ENCODE measurements at places on chromosomes 2 and 18.

DNA sequence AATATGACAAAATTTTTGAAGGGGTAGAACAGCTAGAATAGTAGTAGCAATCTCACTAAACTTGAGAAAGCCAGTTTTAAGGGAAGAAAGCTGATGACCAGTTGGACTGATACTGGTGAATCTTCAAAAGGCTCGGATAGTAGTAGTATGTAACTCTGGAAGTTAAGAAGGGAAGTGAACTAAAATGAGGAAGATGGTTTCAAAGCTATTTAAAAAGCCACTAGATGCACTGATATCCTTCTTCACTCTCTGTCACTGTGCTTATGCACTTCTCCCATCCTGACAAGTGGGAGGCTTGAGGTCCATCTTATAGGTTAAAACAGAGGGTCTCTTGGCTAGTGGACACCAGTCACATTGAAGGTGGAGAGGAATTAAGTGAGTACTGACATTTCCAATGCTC lies 141.1 kb downstream of the NCOA1 start:
- DNase-seq: no peak

GRCh38 chr18:79765491-79766245 lies 32.1 kb upstream of the KCNG2 start:
- DNase-seq: no peak

DNA sequence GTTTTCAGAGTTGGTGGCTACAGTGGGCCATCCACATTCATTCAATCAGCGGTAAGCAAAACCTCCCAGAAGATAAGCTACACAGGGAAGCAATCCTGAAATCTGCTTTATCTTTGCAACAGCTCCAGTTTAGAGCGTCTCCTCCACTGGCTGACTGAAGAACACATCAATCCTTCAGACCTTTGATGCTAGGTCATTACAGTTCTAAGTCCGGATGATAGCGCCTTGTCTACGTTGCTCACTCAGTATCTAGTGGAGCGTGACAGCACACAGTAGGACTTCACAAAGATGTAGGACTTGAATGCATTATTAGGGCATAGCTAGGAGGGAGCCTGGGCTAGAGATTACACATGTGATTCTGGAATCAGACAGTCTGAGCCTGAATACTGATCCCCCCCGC lies 5.0 kb downstream of the COLEC12 start:
- no peak for DNase-seq

GRCh38 chr2:97919858-97920257 lies 75.9 kb downstream of the TMEM131 start:
- DNase-seq: no peak

GRCh38 chr2:218079943-218080913 lies 11.2 kb downstream of the RUFY4 start:
- no peak for DNase-seq

DNA sequence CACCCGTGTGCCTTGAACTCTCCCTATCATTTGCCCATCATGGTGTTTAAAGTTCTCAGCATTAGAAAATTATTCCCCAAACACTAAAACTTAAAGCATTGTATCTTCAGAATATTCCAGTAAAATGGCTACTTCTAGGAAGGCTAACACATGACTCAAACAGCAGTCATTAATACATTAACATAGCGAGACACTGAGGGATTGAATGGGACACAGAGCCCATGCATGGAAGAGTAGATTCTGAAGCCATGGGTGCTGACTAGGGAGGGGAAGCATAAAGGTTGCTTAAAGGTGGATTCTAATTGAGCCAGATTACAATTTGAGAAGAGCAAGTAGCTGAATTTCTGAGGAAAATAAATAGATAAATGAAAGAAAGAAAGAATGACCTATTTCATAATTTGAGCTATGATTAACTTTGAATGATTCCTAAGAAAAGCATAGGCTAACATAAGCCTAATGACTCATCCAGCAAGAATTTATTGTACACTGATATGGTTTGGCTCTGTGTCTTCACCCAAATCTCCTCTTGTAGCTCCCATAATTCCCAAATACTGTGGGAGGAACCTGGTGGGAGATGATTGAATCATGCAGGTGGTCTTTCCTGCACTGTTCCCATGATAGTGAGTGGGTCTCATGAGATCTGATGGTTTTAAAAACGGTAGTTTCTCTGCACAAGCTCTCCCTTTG lies 79.8 kb upstream of the PIK3C3 start:
- DNase-seq: no peak

- no peak for DNase-seq
Measured at GRCh38 chr2:215136669-215137328, 1.6 kb downstream of the ABCA12 start.

DNA sequence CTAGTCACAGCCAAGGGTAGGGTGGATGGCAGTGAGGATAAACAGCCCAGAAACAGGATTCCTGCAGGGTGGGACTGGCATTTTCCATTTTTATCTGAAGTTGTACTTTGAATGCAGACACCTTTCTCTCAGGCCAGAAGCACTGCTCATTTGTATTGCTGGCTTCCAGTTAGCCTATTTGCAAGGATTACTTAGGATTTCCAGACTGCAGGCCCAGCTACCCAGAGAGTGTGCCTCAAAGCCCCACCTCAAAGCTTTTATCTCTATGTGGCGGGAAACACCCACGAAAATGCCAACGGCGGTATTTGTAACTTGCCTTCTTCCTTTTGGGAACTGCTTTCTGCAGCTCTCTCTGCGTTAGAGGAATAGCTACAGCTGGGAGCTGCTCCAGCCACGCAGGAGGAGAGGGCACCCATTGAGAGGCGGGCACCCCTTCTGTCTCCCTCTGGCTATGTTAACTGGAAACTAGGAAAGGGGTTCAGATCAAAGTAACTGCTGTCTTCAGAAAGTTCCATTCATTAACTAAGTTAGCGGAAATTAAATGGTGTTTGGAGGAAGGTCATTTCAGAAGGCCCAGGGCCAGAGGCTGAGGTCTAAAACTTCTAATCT lies 144.9 kb downstream of the TGIF1 start:
- no peak for DNase-seq

GRCh38 chr2:10347562-10347948 lies 44.9 kb downstream of the HPCAL1 start:
- DNase-seq: no peak

DNA sequence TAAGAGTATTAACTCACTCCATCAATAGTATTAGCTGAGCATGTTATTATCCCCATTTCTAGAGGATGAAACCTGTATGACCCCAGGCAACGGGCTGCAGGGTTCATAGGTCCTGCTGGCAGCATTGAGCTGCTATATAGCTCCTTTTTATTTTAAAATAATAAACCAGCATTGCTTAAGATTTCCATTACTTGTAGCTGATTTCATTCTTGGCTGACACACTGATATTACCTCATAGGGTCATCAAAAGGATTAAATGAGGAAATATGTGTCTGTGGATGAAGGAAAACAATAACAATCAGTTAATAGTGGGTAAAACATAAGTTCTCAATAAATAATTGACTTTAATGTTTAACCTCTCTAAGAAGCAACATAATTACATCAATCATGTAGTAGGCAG lies 48.3 kb upstream of the NRP2 start:
- DNase-seq: no peak

- DNase-seq: no peak
Measured at GRCh38 chr18:13530033-13530878, 196.1 kb downstream of the FAM210A start.

DNA sequence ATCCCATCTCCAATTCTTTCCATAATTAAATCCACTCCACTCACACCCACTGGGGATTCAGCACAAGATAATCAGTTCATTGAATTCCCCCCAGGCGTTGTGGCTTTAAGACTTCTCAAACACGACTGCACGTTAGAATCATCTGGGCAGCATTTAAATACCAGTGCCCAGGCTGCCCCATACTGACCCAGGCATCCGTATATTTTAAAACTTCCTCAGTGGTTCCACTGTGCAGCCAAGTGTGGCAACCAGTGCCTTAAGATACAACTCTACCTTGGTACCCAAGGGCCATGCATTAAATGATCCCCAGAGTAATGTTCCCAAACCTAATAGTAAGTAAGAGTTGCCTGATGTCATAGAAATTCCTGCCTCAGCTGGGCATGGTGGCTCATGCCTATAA lies 54.3 kb upstream of the BZW1 start:
- DNase-seq: no peak

GRCh38 chr2:147440734-147441133 lies 404.1 kb upstream of the ACVR2A start:
- no peak for DNase-seq

DNA sequence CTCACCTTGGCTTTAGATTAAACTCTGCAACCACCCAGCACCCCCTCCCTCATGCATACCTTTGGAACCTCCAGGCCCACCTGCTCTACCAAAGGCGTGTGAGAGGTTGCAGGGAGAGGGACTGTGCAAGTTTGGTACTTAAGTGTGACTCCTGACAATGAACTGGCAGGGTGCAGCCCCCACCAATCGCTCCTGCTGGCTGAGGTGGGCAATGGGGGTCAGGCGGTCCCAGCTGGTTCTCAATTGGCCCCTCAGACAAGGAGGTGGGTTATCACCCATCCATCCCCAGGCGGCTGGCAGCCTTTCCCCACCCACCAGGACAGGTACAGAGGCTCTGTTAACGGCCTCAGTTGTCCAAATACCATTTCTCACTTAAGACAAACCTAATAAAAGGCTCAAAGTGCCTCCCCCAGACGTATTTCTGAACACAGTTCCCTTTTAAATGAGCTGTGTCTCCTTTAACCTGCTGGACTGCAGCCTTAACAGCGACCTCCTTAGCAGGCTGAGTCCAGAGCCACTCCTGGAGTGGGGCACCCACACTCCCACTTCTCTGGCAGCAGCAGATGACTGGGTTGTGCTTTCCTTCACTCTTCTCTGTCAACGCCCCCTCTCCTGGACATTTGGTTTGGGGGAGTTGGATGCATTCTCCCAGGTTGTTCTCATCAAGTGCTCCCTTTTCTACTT lies 169.2 kb upstream of the SMAD2 start:
- DNase-seq: no peak

DNA sequence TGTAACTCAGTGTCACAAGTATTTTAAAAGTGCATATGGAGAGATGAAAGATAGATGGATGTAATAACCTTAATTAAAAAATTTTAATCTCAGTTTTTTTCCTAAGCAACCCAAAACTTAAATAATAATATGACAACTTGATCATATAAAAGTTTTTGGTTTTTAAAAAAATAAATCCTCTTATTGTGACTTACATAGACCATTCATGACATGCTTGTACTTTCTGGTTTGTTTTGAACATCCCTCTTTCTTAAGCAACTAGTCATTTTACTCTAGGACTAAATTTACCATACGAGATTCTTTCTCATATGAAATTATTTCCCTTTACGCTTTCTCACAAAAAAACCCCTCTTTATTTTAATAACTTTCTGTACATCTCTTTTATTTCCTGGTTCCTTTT lies 6.5 kb upstream of the PLA2R1 start:
- no peak for DNase-seq

DNA sequence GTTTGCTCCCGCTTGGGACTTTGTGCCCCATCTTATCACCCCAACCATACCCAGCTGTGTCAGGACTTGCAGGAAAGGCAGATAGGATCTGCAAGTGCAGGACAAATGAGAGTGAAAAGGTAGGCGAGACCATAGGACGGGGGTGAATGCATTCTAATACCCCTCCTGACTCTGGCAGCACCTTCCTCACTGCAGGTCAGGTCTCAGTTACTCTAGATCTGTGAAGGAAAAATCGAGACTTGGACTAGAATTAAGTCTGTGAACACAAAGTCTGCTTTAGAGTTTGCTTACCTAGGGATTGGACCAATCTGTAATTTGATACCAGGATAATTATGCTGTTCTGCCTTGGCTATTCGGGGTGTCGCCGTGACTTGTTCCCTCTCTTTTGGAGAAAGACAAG lies 19.7 kb downstream of the NT5DC4 start:
- DNase-seq: no peak

DNA sequence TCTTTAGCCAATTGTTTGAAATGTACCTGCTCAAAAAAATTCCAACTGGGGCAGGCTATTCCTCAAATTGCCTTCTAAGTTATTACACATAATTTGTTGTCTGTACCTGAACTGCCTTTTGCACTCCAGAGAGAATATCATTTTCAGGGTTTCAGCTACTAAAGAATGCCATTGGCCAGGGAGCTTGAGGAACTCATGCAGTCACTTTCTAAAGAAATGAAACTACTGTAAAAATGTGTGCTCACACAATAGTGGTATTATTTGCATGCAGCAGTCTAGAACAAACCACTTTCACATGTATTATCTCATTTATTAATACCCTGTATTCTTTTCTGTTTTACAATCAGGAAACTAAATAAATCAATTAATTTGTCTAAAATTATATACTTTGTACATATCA lies 152.2 kb downstream of the PID1 start:
- DNase-seq: no peak

GRCh38 chr2:85410584-85411404 lies 628 bp upstream of the CAPG start:
- no peak for DNase-seq

DNA sequence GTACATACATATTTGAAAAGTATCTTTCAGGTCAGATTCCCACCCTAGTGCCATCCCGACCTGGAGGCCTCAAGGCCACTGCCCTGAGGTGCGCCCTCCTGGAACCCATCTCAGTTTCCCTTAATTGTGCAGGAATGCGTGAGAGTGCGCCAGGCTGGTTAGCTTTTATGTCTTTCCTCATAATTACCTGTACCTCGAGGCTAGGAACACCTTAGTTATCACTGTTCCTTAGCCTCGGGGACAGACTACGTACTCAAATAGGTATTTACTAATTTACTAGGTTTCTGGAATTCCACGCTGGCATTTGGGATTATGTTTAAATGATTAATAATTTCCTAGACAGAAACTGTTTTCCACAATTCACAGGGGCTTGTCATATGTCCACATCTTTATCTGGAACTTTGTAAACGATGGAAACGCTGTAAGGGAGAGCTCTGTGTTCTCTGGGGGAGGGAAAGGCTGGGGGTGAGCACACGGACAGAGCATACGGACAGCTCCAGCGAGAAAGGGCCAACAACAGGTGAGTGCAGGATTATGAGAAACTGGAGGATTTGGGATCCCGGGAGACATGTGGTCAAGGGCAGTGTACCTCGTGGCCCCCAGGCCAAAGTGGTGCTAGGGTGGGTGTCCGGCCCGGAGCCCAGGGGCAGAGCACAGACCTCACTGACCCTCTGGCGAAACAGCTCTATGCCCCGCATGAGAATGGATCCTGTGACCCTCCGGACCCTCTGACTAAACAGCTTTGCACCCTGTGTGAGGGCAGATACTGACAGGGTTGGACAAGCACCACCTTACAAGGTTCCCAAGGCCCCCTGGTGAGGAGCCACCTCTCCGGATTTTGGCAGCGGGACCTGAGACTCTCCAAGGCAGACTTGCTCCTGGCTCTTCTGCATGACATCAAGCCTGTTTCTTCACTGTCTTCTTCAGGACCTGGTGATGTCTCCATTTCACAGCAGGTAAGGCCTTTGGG lies 102.0 kb upstream of the PXDN start:
- DNase-seq: no peak

- no peak for DNase-seq
Measured at GRCh38 chr2:201313362-201313761, 43.8 kb downstream of the FLACC1 start.
